T-helper 2 cell treated with Interferon-gamma antibody and Interleukin-4, amounts not matched to agents 5 μg/mL and 100 μg/mL, for 36 hours (primary cell): ENCODE measurements at places on chromosomes 12 and 14.

DNA sequence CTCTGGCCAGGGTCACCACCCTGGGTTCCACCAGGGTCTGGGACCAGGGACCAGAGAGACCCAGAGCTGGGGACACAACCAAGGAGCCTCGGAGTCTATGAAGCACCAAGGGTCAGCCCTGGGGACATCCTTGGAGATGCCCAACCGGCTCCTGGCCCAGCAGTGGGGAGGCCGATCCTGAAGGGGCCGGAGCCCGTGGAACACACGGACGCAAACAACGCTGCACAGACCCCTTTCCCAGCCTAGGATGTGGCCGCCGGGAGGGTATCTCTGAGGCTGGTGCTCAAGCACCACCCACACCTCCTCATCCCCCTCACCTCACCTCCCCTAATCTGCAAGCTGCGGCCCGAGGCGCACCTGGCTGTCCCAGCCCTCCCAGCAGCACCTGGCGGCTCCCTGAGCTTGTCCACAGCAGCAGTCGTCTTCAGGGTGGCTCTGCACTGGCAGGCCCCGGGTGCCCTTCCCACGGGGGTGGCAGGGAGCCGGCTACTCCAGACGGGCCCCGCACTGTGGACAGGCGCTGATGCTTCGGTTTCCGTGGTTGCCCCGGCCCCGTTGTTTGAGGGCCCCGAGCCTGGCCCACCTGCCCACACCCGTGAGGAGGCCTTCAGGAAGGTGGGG lies 146.8 kb upstream of the C14orf180 start:
- DNase-seq: peak; percentile 2
- no peaks in the 10 kb centered on the region for H3K27me3 ChIP-seq
- no peaks in the 10 kb centered on the region for H3K4me1 ChIP-seq
- H3K36me3 ChIP-seq: no peaks in the 10 kb centered on the region

DNA sequence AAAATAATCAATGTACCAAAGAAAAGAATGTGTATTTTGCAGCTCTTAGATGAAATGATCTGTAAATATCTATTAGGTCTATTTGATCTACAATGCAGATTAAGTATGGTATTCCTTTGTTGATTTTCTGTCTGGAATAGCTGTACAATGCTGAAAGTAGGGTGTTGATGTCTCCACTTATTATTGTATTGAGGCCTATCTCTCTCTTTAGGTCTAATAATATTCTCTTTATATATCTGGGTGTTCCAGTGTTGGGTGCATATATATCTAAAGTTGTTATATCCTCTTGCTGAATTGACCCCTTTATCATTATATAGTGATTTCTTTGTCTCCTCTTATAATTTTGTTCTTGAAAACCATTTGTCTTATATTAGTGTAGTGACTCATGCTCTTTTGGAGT lies 885.5 kb upstream of the FOXG1 start:
- no peak overlapping the region for H3K4me3 ChIP-seq
- no peaks in the 10 kb centered on the region for H3K36me3 ChIP-seq
- DNase-seq: no peak
- no peaks in the 10 kb centered on the region for H3K4me1 ChIP-seq
- H3K27me3 ChIP-seq: no peaks in the 10 kb centered on the region
- H3K27ac ChIP-seq: no peak overlapping the region

GRCh38 chr12:132614861-132615578 lies 3.6 kb upstream of the P2RX2 start:
- H3K27me3 ChIP-seq: peaks cover 30% of the 10 kb centered on the region
- no peak overlapping the region for H3K27ac ChIP-seq
- peak; percentile 66 for DNase-seq
- no peaks in the 10 kb centered on the region for H3K4me1 ChIP-seq
- H3K36me3 ChIP-seq: peaks cover 3% of the 10 kb centered on the region

GRCh38 chr14:105313381-105314286 lies 914 bp upstream of the PACS2 start:
- peaks cover 4% of the 10 kb centered on the region for H3K27me3 ChIP-seq
- H3K4me3 ChIP-seq: peak overlapping the region; percentile 86
- peaks cover 9% of the 10 kb centered on the region for H3K4me1 ChIP-seq
- no peaks in the 10 kb centered on the region for H3K36me3 ChIP-seq
- peak overlapping the region; percentile 87 for H3K27ac ChIP-seq
- peak; percentile 23 for DNase-seq

DNA sequence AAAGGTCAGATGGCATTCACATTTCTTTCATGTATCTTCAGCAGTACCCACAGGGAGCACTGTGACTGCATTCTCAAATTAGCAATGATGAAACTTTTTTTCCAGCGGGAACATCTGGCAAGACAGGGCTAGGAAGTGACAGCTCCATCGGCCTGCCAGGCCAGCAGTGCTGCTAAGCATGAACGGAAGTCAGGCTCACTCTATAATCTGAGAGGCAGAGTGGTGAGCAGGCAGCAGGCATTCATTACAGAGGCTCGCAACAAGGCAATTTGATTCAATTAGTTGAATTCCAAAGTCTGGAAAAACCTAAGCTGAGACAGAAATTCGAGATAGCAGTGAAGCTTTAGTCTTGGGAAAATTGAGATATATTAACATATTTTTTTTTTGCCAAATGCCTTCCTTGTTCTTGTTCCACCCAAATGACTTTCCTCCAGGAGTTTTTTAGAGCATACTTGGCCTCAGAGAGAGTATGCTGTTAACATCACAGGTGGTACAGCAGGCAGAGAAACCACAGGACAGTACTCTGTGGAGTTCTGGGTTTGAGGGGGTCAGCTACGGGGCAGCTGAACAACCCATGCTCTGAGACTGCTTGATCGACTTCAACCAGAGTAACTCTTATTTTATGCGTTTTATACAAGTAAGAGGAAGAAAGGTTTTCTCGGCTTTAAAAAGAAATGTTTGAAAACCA lies 414.9 kb downstream of the APAF1 start:
- H3K4me1 ChIP-seq: no peaks in the 10 kb centered on the region
- DNase-seq: no peak
- no peak overlapping the region for H3K4me3 ChIP-seq
- H3K27ac ChIP-seq: no peak overlapping the region
- no peaks in the 10 kb centered on the region for H3K36me3 ChIP-seq
- no peaks in the 10 kb centered on the region for H3K27me3 ChIP-seq

- H3K27me3 ChIP-seq: peaks cover 3% of the 10 kb centered on the region
- DNase-seq: no peak
- H3K36me3 ChIP-seq: no peaks in the 10 kb centered on the region
- no peak overlapping the region for H3K4me3 ChIP-seq
- H3K27ac ChIP-seq: no peak overlapping the region
Measured at GRCh38 chr12:121114019-121114639, 18.5 kb upstream of the P2RX7 start.

GRCh38 chr14:85293612-85294234 lies 236.2 kb upstream of the FLRT2 start:
- no peaks in the 10 kb centered on the region for H3K27me3 ChIP-seq
- H3K36me3 ChIP-seq: no peaks in the 10 kb centered on the region
- no peak overlapping the region for H3K4me3 ChIP-seq

DNA sequence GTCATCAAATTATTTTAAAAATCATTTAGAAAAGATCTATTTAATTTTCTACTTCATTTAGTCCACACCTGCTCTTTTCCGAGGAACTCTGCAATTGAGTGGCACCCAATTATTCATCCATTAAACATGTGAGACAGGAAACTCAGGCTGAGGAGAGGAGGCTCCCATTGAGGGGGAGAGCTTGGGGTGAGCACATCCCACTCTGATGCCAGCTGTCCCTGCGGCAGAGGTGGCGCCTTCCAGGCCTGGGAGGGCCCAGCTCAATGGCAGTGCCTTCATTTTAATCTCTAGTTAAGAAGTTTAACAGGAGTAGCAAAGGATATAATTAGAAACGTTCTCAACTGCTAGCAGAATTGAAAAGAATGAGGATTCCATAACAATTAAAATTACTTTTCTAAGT lies 92.0 kb downstream of the ITPR2 start:
- peaks cover 8% of the 10 kb centered on the region for H3K4me1 ChIP-seq
- DNase-seq: no peak
- no peaks in the 10 kb centered on the region for H3K27me3 ChIP-seq
- no peak overlapping the region for H3K27ac ChIP-seq

GRCh38 chr14:22870811-22871223 lies 723 bp upstream of the LRP10 start:
- peak overlapping the region; percentile 94 for H3K27ac ChIP-seq
- peaks cover 18% of the 10 kb centered on the region for H3K4me1 ChIP-seq
- peak overlapping the region; percentile 91 for H3K4me3 ChIP-seq
- no peak for DNase-seq
- H3K36me3 ChIP-seq: peaks cover 20% of the 10 kb centered on the region
- H3K27me3 ChIP-seq: no peaks in the 10 kb centered on the region

DNA sequence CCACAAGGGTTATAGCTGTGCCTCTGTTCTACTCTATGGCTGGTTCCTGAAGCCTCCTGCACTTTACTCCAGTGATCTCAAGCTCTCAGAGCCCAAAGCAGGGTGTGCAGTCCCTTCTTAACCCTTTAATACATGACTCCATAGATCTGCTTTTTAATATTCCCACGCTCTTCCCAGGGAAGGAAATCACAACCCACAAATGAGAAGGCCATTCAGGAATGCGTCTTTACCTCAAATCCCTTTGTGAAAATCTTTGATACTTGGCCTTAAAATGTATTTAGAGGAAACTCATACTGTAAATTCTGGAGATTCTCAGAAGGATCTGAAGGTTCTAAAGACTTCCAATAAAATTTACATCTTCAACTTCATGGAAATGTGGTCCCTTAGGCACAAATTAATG lies 17.0 kb downstream of the NID2 start:
- H3K4me1 ChIP-seq: no peaks in the 10 kb centered on the region
- peaks cover 25% of the 10 kb centered on the region for H3K27me3 ChIP-seq
- H3K36me3 ChIP-seq: no peaks in the 10 kb centered on the region
- no peak for DNase-seq
- no peak overlapping the region for H3K27ac ChIP-seq

GRCh38 chr12:19654650-19655376 lies 215.5 kb downstream of the AEBP2 start:
- no peaks in the 10 kb centered on the region for H3K27me3 ChIP-seq
- no peak overlapping the region for H3K27ac ChIP-seq
- no peak for DNase-seq
- H3K4me3 ChIP-seq: no peak overlapping the region
- H3K4me1 ChIP-seq: no peaks in the 10 kb centered on the region

DNA sequence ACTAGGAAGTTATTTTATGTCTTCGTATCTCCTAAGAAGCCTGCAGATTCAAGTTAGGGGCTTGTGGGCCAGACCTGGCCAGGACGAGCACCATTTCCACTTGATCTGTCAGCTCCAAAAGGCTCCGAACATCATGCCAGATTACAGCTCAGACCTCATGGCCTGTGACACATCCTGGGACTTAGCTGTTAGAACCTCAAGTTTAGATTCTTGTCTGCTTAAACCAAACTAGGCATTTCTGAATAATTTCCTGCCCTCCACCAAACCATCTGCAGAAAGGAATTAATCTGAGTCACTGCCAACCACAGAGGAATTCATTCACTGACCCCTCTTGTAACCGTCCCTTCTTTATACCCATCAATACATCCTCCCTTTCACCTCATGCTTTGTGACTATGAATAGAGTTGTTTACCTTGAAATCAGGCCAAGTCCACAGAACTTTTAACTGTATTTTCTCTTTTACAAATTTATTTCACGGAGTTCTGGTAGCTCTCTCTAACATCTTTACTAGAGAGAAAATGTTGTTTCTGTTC lies 120.3 kb downstream of the FBXL14 start:
- H3K4me1 ChIP-seq: peaks cover 8% of the 10 kb centered on the region
- H3K4me3 ChIP-seq: no peak overlapping the region
- H3K36me3 ChIP-seq: no peaks in the 10 kb centered on the region
- no peaks in the 10 kb centered on the region for H3K27me3 ChIP-seq
- no peak overlapping the region for H3K27ac ChIP-seq

GRCh38 chr14:58724702-58725101 lies 86.9 kb downstream of the DACT1 start:
- H3K27me3 ChIP-seq: no peaks in the 10 kb centered on the region
- no peak overlapping the region for H3K27ac ChIP-seq
- H3K36me3 ChIP-seq: no peaks in the 10 kb centered on the region
- no peak for DNase-seq

GRCh38 chr12:123546281-123546680 lies 12.8 kb upstream of the RILPL1 start:
- H3K4me3 ChIP-seq: no peak overlapping the region
- H3K27me3 ChIP-seq: peaks cover 7% of the 10 kb centered on the region
- no peak for DNase-seq
- no peak overlapping the region for H3K27ac ChIP-seq
- no peaks in the 10 kb centered on the region for H3K4me1 ChIP-seq

GRCh38 chr14:78974691-78975090 lies 804.5 kb downstream of the NRXN3 start:
- DNase-seq: no peak
- no peaks in the 10 kb centered on the region for H3K4me1 ChIP-seq
- H3K27me3 ChIP-seq: no peaks in the 10 kb centered on the region
- H3K27ac ChIP-seq: no peak overlapping the region
- no peaks in the 10 kb centered on the region for H3K36me3 ChIP-seq

DNA sequence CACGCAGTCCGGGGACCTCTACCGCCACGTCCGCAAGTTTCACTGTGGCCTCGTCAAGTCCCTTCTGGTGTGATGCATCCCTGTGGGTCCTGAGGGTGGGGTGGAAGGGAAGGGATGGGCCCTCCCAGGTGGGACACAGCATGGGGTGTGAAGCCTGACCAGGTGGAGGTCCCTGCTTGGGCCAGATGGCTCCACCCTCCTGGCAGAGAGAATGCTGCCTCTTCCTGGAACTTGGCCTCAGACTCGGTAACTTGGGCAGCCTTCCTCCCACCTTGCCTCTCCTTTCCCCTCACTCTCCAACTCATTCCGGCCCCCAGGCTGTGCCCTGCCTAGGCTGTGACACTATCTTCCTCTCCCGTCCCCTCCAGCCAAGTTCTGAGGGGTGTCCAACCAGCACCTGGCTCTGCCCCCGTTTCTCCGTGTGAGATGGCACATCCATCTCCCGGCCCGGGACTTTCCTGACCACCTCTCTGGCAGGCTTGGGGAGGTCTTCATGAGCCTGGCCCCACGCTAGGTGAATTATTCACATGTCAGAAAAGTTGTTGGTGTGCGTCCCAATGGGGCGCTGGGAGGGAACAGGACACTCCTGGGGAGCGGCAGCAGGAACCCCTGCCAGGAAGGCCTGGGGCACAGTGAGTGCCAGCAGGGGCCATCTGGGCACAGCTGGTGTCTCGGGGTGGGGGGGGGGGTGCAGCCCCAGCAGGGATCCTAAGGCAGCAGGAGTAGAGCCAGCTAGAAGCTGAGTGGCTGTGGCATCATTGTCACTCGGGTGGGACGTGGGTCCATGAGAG lies 1.7 kb downstream of the ZBTB42 start:
- peaks cover 13% of the 10 kb centered on the region for H3K4me1 ChIP-seq
- DNase-seq: no peak
- no peak overlapping the region for H3K27ac ChIP-seq
- peak overlapping the region; percentile 58 for H3K4me3 ChIP-seq
- H3K36me3 ChIP-seq: no peaks in the 10 kb centered on the region
- H3K27me3 ChIP-seq: peaks cover 3% of the 10 kb centered on the region

GRCh38 chr14:73424453-73424852 lies 33.9 kb downstream of the NUMB start:
- peaks cover 17% of the 10 kb centered on the region for H3K4me1 ChIP-seq
- no peak overlapping the region for H3K27ac ChIP-seq
- no peaks in the 10 kb centered on the region for H3K27me3 ChIP-seq
- H3K36me3 ChIP-seq: peaks cover 9% of the 10 kb centered on the region
- no peak for DNase-seq

GRCh38 chr12:6088921-6089747 lies 35.3 kb downstream of the VWF start:
- H3K36me3 ChIP-seq: no peaks in the 10 kb centered on the region
- no peak overlapping the region for H3K4me3 ChIP-seq
- no peak overlapping the region for H3K27ac ChIP-seq
- H3K27me3 ChIP-seq: peaks cover 9% of the 10 kb centered on the region
- no peak for DNase-seq
